Stimulated activated CD8-positive, alpha-beta memory T cell treated with anti-CD3 and anti-CD28 coated beads, Interleukin-7, amount 100 ng/mL, for 4 hours (primary cell): ENCODE measurements at places on chromosomes 3 and 15.

- no peak for DNase-seq
Observed at GRCh38 chr3:165455360-165455759, 259.2 kb upstream of the SLITRK3 start.

- DNase-seq = peak; percentile 38
Observed at GRCh38 chr15:52790169-52790708, at the start of gene ONECUT1. Gene ONECUT1, minus strand, starts transcription at chr15:52790336. Its CDS starts 452 bp downstream, at chr15:52789884.

DNA sequence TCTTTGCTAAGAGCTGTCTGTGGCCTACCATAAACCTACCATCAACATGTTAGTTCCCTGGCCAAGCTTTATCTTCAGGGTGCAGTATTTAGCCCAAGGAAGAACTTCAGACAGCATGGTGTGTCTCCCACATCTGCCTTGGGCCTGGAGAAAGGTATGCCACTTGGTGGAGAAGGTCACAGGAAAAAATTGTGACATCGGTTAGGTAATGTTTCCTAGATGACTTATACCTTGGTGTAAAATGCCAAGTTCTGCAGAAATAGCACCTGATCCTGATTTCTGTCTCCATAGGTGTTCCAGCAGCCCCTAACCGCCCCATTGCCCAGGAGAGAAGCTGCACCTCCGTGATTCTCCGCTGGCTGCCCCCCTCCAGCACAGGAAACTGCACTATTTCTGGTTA lies 33.0 kb upstream of the UMPS start:
- DNase-seq = no peak

GRCh38 chr3:14783480-14784086 lies 35.2 kb upstream of the FGD5 start:
- no peak for DNase-seq

DNA sequence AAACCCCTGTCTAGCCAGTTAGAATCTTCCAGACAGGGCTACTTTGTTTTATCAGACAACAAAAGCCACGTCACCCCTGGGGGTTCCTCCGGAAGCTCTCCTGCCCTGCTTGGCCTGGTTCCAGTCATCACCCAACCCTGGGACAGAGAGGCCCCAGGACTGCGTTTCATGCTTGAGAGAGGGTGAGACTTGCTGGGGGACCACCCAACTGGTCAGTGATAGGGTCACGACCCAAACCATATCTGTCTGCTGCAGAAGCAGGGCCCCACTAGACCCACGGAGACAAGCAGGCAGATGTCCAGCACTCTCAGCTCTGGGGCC lies 1.2 kb downstream of the NT5DC2 start:
- peak; percentile 20 for DNase-seq

DNA sequence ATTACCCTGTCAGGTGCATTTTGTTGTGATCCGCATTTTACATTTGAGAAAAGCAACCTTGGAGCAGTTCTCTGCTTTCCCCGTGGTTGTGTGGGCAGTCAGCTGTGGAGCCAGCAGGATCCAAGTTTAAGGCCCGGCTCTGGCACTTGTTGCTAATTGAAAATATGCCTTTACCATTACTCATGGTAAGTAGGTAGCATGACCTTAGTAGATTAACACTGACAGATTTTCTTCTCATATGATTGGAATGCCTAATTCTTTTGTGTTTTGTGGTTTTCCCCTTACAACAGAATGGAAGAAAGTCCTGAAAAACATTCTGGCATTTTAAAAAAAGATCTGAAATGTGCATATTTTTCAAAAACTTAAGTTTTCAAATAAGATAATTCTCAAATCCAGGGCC lies 246.5 kb upstream of the LRRN1 start:
- no peak for DNase-seq

- DNase-seq = no peak
Observed at GRCh38 chr3:10875914-10876313, 59.9 kb downstream of the SLC6A11 start.

DNA sequence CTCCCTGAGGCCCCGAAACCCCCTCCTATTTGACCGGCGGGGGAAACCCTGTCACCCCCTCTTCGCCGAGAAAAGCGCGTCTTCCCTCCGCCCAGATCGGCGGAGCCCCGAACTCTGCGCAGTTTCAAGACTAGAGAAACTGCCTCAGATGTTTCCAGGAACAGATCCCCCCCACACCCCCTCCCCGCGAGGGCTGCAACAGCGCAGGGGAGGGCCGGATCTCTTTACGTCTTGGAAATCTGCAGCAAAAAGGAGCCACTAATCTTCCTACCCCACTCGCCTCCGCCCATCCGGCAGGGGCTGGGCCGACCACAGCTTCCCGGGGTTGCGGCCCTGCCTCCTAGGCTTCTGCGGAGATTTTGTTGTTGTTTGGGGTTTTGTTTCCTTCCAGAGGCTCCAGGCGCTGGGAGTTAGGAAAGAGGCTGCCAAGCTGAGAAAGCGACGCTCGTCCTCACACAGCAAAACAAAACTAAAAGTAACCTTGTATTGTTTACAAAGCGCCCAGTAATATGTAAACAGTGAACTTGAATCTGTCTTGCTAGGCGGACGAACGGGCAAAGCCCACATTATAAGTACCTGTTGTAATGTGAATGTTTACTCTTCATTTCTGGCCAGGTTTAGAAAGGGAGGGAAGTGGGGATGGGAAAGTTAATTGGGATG lies 2.2 kb downstream of the FOXB1 start:
- DNase-seq = peak; percentile 58
